ENCODE measurements at places on chromosomes 4 and X.

- DNase-seq: peak; percentile 27
These were observed 8.5 kb upstream of the KLHL34 start for GRCh38 chrX:21666679-21667078.

- no peak for DNase-seq
These were observed 371.7 kb downstream of the SLITRK2 start for GRCh38 chrX:146189371-146189770.

DNA sequence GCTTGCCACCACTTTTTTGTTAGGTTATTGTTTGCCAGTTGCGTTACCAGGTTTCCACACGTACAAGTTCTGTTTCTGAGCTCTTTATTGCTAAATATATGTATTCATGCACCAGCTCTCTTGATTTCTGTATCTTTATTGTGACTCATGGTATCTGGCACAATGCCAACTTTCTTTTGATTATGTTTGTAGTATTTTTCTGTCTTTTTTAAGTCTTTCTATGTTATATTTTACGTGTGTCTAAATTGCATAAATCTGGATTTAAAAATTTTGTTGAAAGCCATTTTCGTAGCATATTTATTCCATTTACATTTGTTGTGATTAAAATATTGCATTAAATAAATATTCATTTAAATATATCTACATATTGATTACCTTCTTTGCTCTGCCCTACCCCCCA lies 73.8 kb downstream of the KDM6A start:
- peak; percentile 16 for DNase-seq

DNA sequence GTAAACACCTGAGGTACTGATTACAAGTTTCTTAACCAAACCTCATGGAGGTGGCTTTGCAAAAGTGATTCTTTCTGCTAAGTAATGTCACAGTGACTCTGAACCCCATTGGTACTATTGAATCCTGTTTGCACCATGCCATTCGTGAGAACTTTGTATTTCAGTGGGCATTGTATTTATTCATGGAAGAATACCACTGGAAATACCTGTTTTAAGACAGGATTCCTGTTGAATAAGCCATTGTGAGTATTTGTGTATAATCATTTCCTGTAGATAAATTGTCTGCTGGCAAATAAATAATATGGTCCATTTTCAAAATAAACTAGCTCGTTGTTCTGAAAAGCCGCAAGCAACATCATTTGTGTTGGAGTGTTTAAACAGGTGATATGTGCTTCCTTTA lies 136.4 kb upstream of the GUCY1A1 start:
- no peak for DNase-seq

DNA sequence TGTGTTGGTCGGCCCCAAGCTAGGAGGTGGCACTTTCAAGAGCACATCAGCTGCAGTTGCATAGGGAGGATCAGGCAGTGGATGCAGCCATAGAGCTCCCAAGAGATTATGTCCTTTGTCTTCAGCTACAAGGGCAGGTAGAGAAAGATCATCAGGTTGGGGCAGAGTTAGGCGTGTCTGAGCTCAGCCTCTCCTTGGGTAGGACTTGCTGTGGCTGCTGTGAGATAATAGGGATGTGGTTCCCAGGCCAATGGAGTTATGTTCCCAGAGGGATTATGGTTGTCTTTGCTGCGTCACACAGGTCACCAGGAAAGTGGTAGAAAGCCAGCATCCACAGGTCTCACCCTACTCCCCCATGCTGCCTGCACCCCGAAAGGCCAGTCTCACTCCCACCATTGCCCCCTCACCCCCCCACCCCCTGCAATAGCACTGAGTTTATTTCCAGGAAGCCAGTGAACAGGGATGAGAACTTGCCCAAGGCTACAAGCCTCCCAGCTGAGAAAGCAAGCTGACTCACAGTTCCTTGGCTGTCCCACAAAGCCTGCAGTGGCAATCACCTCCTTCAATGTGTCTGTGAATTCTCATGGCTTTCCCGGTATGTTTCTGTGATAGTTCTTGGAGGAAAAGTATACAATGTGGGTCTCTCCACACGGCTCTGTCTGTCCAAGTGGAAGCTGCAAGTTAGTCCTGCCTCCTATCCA lies 148.4 kb downstream of the STPG2 start:
- DNase-seq: no peak

- DNase-seq: no peak
These were observed 239.8 kb upstream of the IL1RAPL1 start for GRCh38 chrX:28347476-28347875.

DNA sequence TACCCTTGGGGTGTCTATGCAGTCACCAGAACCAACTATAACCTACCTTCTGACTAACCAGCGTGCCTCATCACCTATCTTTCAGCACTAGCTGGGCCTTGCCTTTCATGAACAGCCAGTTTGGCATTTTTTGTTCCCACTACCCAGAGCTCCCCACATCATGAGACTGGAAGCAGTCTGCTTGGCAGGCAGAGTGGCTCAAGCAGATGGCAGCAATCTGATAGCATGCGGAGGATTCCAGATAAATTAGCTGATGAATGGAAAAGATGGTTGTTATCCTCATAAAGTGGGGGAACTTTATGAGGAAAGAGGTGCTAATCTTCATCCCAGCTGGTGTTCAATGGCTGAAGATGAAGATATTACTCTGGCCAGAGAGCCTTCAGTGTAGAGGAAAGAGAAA lies 243.2 kb upstream of the EDA2R start:
- no peak for DNase-seq

DNA sequence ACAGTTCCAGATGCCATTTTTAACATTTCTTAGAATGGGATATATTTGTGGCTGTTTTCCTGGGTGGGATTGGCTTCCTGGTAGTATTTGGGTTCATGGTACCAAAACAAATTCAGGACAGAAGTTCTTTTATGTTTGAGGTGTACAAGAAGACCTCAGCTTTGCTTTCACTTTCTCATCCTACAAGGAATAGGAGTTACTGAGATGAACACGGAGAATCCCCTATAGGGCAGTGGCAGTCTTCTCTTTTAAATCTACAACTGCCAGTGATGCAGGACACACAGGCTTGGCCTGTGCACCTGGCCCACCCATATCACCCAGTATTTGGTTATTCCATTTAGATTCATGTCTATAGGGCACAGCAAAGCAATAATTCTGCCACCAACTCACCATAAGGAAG lies 35.2 kb downstream of the SLC10A7 start:
- no peak for DNase-seq

DNA sequence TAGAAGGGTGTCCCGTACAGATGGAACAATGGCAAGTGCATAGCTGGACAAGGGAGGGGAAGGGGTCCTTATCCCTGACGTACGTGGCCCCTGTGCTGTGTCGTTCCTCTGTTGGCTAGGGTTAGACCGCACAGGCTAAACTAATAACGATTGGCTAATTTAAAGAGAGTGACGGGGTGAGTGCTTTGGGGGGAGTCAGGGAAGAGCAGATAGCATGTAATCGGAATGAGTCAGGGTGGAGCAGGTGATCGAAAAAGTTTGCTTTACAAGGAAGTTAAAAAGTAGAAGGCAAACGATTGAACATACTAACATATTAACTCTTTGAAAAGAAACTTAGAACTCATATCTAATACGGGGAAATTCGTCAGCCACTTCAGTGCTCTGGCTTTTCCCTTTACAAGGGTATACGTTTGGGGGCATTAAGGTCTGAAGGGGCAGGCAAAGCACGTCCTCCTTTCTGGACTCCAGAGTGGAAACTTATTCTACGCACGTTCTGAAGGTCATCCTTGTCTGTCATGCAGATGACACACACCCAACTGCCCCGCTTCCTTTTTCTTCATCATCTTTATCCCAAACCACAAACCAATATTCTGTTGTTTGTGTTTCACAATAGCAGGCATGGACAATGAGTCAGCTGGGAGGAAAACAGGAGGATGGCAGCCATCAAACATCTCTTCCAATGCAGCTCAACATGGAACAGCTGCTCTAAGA lies 10.2 kb upstream of the CRLF2 start:
- DNase-seq: no peak

GRCh38 chr4:148800336-148800885 lies 358.2 kb upstream of the NR3C2 start:
- no peak for DNase-seq

DNA sequence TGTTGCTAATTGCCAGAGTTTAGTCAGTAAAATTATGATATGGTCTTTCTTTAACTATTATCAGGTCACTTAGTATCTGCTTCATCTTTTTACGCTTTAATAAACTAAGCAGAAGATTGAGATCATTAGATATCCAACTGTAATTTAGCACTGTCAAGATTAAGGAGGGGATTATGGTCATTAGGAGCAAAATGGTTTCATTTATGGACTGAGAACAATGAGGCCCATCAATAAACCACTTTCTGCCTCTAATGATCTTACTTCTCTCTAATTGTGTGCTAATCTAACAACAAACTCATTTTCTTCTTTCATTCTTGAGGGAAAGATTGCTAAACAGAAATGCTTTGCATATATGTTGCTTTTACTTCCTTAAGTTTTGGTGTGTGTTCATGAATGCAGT lies 340.4 kb downstream of the RPA4 start:
- DNase-seq: no peak
